Activated T-helper 1 cell treated with anti-CD3 and anti-CD28 coated beads, Interleukin-12 subunit alpha, Interleukin-12 subunit beta, Interleukin-2, Interleukin-4 antibody, amounts not matched to agents 30 ng/mL and 10 ng/mL and 1 ng/mL, durations not matched to agents 14 hours and 24 hours and 36 hours (primary cell): ENCODE measurements at places on chromosomes 5 and 9.

- DNase-seq, result no peak
- peaks cover 7% of the 10 kb centered on the region for H3K4me1 ChIP-seq
- H3K36me3 ChIP-seq, result no peaks in the 10 kb centered on the region
- H3K4me3 ChIP-seq, result no peak overlapping the region
Measured at GRCh38 chr5:95993266-95993665, 31.6 kb upstream of the ELL2 start.

DNA sequence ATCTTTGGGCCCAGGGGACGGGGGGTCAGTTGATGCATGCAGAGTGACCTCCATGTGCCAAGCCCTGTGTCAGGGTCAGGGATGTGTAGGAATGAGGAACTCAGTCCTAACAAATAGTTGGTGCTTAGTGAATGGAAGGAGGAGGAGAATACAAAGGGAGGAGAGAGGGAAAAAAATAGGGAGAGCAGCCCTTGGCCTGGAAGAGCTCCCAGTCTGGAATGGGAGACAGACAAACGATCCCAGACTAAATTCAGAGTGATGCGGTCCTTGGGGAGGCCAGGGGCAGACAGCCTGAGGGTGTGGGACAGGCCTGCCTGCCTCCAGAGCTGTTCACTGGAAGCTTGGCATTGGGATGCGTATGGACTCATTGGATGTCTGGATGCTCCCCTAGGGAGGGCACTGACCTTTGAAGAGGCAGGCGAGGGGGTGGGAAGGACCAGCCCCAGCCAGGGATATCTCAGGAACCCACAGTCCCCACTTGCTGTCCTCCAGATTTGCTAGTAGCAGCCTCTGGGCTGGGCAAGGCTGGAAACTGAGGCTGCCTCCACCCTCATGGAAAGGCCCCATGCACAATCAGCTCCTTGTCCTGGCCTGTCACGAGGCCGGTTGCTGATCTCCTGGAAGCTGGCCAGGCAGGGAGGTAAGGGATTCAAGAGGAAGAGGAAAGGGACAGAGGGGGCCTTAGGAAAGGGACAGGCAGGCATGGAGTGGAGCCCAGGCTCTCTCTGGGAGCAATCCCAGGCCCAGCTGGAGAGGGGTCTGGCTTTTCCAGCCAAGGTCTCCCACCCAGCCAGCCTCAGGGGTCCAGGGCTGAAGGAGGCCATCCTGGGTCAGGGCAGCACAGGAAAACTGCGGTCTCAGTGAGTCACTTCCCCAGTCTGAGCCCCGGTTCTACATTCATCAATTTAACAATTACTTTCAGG lies 69.0 kb upstream of the GGTA1 start:
- DNase-seq, result no peak
- H3K27ac ChIP-seq, result no peak overlapping the region
- no peaks in the 10 kb centered on the region for H3K4me1 ChIP-seq
- H3K4me3 ChIP-seq, result no peak overlapping the region
- no peaks in the 10 kb centered on the region for H3K36me3 ChIP-seq
- H3K27me3 ChIP-seq, result peaks cover 3% of the 10 kb centered on the region

DNA sequence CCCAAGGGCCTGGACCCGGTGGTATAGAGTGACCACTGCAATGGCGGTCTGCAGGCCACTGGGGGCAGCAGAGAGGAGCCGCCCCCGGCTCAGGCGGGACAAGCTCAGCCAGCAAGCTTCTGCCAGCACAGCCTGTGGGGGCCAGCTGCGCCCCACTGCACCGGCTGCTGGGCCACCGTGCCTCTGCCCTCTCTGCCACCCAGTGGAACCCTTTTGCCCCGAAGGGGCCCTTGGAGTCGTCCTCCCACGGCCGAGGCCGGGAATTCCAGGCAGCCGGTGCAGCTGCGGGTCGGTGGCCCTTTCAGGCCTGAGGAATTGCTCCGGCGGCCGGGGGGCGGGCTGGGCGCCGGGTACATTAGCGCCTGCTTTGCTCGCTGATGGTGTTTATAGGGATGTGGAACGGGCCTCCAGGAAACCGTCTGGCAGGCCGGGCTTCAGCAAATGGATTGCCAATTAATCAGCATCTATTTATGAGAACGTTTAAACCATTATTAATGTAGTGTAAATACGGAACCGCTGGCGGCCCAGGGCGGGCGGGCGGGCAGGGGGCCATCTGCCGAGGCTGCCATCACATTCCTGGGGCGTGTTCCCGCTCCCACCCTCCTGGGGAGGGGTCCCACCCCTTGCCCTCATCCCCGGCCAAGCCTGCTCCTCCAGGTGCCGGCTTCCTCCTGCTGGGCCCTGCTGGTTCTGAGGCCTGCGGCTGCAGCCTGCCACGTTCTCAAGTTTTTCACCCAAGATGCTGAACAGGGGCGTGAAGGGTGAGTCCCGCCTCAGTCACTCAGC lies 127.4 kb downstream of the BARX1 start:
- no peaks in the 10 kb centered on the region for H3K36me3 ChIP-seq
- peak; percentile 14 for DNase-seq
- H3K27ac ChIP-seq, result no peak overlapping the region
- no peak overlapping the region for H3K4me3 ChIP-seq
- peaks cover 25% of the 10 kb centered on the region for H3K27me3 ChIP-seq
- H3K4me1 ChIP-seq, result peaks cover 4% of the 10 kb centered on the region

GRCh38 chr9:134315716-134316448 lies 10.4 kb upstream of the RXRA start:
- H3K27me3 ChIP-seq, result peaks cover 6% of the 10 kb centered on the region
- H3K27ac ChIP-seq, result no peak overlapping the region
- H3K4me3 ChIP-seq, result no peak overlapping the region

GRCh38 chr9:129317179-129318011 lies 139.3 kb upstream of the IER5L start:
- no peak for DNase-seq
- H3K4me3 ChIP-seq, result no peak overlapping the region
- H3K4me1 ChIP-seq, result peaks cover 10% of the 10 kb centered on the region

DNA sequence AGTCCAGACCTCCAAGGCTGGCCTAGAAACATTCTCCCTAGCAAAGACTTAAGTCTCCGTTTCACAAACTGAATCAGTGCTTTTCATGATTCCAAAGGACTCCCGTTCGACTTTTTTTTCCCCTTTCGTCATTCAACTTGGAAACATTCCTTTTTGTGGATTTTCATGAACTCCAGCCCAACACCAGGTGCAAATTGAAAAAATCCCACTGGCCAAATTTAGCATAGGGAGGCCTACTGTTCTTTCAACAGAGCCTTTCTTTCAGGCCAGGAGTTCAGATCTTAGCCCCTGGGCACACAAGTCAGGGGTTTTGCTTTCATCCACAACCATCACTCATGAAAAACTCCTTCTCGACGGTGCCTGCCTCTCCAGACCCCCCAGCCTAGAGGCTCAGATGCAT lies 285.3 kb downstream of the PIK3R1 start:
- H3K4me3 ChIP-seq, result no peak overlapping the region
- peaks cover 4% of the 10 kb centered on the region for H3K27me3 ChIP-seq
- no peak for DNase-seq
- no peak overlapping the region for H3K27ac ChIP-seq

GRCh38 chr5:180027459-180028089 lies 44.0 kb downstream of the RNF130 start:
- no peak for DNase-seq
- peaks cover 2% of the 10 kb centered on the region for H3K27me3 ChIP-seq
- H3K4me1 ChIP-seq, result no peaks in the 10 kb centered on the region
- H3K4me3 ChIP-seq, result no peak overlapping the region

DNA sequence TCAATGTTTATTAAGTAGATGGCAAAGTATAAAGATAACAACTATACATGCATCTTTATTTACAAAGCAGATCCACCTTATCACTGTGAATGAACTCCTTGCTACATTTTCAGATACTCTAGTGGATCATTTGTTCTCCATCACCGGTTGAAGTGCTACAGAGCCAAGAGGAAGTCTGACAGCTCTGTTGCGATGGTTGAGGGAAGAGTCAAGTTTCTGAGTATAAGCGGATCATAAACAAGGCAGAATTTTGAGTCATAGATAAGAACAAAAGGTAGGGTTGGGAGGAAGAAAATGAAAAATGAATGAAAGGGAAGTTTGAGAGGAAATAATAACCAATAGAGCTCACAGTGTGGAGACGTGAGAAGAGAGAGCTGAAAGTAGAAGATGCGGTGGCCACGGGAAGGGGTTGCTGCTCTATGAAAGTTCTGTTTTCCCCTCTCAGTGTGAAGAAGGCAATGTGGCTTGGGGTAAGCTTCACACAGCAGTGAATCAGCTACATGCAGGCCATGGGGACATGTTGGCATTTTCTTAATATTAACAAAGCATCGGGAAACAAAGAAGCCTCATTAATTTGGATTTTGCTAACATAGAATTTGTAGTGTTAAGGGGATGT lies 30.8 kb upstream of the KCNN2 start:
- no peaks in the 10 kb centered on the region for H3K27me3 ChIP-seq
- DNase-seq, result no peak
- no peaks in the 10 kb centered on the region for H3K4me1 ChIP-seq
- H3K27ac ChIP-seq, result no peak overlapping the region
- no peaks in the 10 kb centered on the region for H3K36me3 ChIP-seq

GRCh38 chr5:31563216-31563615 lies 31.1 kb downstream of the C5orf22 start:
- peaks cover under 1% of the 10 kb centered on the region for H3K27me3 ChIP-seq
- no peak overlapping the region for H3K27ac ChIP-seq
- peaks cover 2% of the 10 kb centered on the region for H3K4me1 ChIP-seq
